ENCODE measurements at places on chromosomes 11 and 22. TPM values are rescaled to one million over a fixed set of nuclear protein-coding genes. Genes with fewer than 3 reads are reported as not detected.

VPREB1 gene
- 0.24 TPM for polyA plus RNA-seq

DAGLA gene
- 12.0 TPM for polyA plus RNA-seq

SLC22A8 gene
- 0.07 TPM for polyA plus RNA-seq

OR51B4 gene
- 0.07 TPM for polyA plus RNA-seq
